ENCODE measurements at places on chromosomes 12 and 14.

- DNase-seq, result no peak
Measured at GRCh38 chr14:58765418-58765831, 127.7 kb downstream of the DACT1 start.

DNA sequence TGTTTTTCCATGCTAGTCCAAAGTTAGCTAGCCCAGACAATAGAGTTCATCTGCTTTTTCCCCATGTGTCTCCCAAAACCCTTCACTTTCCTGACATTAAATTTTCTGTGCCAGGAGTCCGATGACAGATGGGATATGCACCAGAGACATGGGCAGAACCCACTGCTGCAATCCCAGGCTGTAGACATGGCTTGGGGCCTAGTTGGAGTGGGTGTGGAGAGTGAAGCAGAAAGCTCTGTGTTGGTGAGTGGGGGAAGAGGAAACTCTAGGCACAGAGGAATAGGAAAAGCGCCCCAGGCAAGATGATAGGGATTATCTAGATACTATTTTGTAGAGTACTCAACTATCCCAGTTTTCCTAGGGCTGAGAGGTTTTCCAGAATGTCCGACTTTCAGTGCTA lies 4.8 kb upstream of the KRT74 start:
- no peak for DNase-seq

DNA sequence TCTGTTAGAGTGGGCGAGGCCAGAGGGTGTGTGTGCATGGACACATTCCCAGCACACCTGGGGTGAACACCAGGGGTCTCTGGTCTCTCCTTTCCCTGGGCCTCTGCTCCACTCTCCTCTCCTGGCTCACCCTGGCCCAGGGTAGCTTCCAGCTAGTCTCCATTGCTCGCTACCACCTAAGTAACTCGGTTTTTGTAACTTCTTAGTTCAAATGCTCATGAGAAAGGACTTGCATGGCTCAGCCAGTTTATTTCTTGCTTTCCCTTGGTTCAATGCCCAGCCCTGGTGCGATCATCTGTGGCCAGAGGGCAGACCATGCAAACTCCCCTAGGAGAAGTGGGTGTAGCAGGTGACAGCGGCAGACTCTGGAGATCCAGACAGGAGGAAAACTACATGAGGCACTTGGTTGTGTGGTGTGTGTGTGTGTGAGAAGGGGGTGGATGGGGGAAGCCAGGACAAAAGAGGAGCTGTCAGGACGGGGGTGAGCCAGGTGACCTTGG lies 8.9 kb upstream of the ACVR1B start:
- DNase-seq, result no peak

GRCh38 chr12:47818467-47819137 lies 1.1 kb downstream of the HDAC7 start:
- no peak for DNase-seq

- DNase-seq, result no peak
Measured at GRCh38 chr14:53517270-53517960, 364.3 kb upstream of the DDHD1 start.

Data from cerebellar nuclear complex (tissue), 1 donor.